Large intestine (tissue), 12 donors: ENCODE measurements at places on chromosomes 4 and X. TPM values are rescaled to one million over a fixed set of nuclear protein-coding genes. Genes with fewer than 3 reads are reported as not detected.

DNA sequence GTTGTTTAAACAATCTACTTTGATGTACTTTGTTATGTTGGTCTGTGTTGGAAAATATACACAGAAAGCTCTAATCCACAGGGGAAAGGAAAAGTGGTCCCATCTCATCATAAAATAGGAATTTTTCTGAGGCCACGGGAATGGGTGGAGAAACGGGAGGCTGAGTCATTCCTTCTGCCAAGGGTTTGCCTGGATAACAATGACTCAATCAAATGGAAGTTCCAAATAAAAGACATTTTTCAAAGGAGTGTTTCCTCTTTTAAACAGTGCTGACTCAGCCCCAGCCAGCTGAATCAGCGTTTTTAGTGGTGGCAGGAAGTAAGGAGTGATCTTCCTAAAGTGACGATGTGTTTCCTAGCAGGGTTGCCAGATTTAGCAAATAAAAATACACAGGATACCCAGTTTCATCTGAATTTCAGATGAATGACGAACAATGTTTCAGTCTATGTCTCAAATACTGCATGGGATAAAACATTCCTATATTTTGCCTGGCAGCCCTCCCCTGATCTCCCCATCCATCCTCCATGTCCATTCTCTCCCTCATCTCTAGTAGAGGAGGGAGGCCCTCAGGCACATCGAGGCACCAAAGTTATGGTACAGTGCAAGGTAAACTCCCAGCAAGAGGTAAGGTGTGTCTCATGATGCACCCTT lies 345.4 kb upstream of the GATB start:
- no peaks in the 10 kb centered on the region for H3K27me3 ChIP-seq
- H3K4me3 ChIP-seq, result no peak overlapping the region
- H3K4me1 ChIP-seq, result peaks cover 21% of the 10 kb centered on the region
- H3K27ac ChIP-seq, result no peak overlapping the region
- DNase-seq, result peak; percentile 64

DNA sequence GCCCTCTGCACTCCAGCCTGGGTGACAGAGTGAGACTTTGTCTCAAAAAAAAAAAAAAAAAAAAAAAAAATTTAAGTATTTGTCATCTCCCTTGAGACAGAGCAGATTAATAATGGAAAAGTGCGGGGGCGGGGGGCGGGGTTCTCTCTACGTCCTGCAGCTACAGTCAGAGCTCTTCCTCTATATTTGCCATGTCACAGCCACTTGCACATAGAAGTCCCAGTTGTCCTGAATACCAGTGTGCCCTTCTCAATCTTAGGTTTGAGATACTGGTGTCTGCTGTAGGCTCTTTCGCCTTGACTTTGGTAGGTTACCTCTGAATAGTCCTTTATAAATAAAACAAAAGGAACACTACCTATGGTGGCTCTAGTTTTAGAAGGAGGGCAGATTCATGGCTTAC lies 237.8 kb upstream of the PGRMC2 start:
- no peak overlapping the region for H3K27ac ChIP-seq
- H3K36me3 ChIP-seq, result no peaks in the 10 kb centered on the region
- no peak overlapping the region for H3K4me3 ChIP-seq
- no peak for DNase-seq

DNA sequence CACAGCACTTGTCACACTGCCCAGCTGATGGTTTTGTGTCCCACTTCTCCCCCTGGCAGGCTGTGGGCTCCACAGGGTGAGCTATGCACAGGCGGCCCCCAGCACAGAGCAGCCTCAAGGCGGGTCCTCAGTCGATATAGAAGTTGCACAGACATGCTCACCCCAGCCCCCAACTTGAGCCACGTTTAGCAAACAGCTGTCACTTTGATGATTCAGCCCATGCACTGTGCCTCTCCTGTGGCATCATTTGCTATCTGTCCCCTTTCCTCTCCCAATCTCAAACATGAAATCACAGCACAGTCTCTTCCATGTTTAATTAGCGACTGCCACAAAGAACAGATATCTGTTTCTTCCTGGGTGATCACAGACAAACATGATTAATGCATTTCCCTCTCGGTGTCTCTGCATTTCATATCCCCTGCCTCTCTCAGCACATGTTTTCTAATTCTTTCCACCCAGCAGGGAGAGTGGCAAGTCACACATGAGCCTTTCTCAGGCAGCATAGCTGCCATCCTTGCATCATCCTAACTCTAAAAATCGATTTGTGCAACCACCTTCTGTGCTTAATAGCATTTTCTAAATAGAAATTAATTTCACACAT lies 204.9 kb downstream of the EVC2 start:
- H3K36me3 ChIP-seq, result no peaks in the 10 kb centered on the region
- no peaks in the 10 kb centered on the region for H3K4me1 ChIP-seq
- H3K4me3 ChIP-seq, result no peak overlapping the region
- no peaks in the 10 kb centered on the region for H3K27me3 ChIP-seq
- no peak overlapping the region for H3K27ac ChIP-seq

DNA sequence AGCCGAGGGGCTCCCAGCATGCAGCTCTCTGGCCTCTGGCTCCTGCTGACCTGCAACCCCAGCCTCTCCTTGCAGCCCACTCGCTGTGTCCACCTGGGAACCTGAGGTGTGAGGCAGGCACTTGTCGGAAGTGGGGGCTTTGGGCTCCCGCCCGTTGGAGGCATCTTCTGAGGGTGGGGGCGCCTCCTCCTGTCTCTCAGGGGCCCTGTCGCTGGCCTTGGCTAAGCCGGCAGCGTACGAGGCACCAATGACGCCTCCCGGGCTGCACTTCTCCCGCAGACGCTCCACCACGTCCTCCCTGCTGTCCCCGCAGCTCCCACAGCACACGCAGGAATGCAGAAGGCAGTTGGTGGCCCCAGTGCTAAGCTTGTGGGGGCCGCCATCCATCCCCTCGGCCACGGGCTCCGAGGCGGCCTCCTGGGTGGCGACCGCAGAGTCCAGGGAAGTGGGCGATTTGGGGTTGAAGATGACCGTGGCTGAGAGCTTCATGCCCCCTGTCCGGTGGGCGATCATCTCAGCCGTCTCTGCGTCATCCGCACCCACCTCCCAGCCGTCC lies 42.5 kb upstream of the MXD4 start:
- H3K36me3 ChIP-seq, result no peaks in the 10 kb centered on the region
- H3K27me3 ChIP-seq, result no peaks in the 10 kb centered on the region
- H3K27ac ChIP-seq, result no peak overlapping the region
- DNase-seq, result no peak
- H3K4me1 ChIP-seq, result peaks cover 3% of the 10 kb centered on the region

GRCh38 chrX:150635952-150636351 lies 57.2 kb upstream of the MTMR1 start:
- no peaks in the 10 kb centered on the region for H3K27me3 ChIP-seq
- H3K36me3 ChIP-seq, result peaks cover 8% of the 10 kb centered on the region
- no peak overlapping the region for H3K27ac ChIP-seq
- no peak for DNase-seq
- no peaks in the 10 kb centered on the region for H3K4me1 ChIP-seq
- no peak overlapping the region for H3K4me3 ChIP-seq

Gene VCX3B
- not detected for polyA plus RNA-seq

DNA sequence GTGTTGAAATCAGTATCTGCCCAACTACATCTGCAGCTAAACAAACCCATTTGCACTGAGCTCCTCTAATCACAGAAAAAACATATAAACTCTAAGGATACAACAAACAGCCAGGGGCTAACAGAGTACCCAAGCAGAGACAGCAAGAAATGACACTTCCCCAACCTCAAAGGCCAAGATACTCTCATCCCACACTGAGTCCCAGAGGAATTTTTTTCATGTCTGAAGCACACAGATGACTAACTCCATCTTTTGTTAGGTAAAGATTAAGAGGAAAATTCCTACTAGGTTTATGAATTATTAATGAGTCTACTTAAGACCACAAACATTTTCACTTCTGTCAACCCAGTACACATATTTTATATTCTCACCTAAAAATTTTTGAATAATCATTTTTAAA lies 31.6 kb downstream of the SEPSECS start:
- H3K27ac ChIP-seq, result no peak overlapping the region
- H3K27me3 ChIP-seq, result no peaks in the 10 kb centered on the region
- H3K4me3 ChIP-seq, result no peak overlapping the region

- no peak overlapping the region for H3K4me3 ChIP-seq
- no peak for DNase-seq
- H3K4me1 ChIP-seq, result no peaks in the 10 kb centered on the region
- H3K27me3 ChIP-seq, result no peaks in the 10 kb centered on the region
These were observed 187.8 kb upstream of the NUDT6 start for GRCh38 chr4:123110147-123110546.

DNA sequence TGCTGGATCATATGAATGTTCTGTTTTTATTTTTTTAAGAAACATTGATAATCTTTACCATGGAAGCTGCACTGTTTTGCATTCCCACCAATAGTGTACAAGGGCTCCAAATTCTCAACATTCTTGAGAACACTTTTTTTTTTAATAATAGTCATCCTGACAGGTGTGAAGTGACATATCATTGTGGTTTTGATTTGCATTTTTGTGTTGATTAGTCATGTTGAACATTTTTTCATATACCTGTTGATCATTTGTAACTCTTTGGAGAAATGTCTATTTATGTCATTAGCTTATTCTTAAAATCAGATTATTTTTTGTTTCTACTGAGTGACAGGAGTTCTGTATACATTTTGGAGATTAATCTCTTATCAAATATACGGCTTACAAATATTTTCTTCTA lies 408.5 kb downstream of the GLUD2 start:
- H3K4me3 ChIP-seq, result no peak overlapping the region
- H3K4me1 ChIP-seq, result no peaks in the 10 kb centered on the region
- H3K27ac ChIP-seq, result no peak overlapping the region
- no peaks in the 10 kb centered on the region for H3K27me3 ChIP-seq
- no peak for DNase-seq

GRCh38 chr4:57465321-57466056 lies 355.3 kb upstream of the IGFBP7 start:
- no peak overlapping the region for H3K4me3 ChIP-seq
- H3K4me1 ChIP-seq, result no peaks in the 10 kb centered on the region
- no peak for DNase-seq
- no peak overlapping the region for H3K27ac ChIP-seq

GRCh38 chrX:68307769-68308168 lies 125.5 kb downstream of the OPHN1 start:
- H3K27me3 ChIP-seq, result no peaks in the 10 kb centered on the region
- no peaks in the 10 kb centered on the region for H3K36me3 ChIP-seq
- no peak overlapping the region for H3K4me3 ChIP-seq

Gene LUZP4
- not detected for polyA plus RNA-seq
